ENCODE measurements at places on chromosomes 5 and 9.

DNA sequence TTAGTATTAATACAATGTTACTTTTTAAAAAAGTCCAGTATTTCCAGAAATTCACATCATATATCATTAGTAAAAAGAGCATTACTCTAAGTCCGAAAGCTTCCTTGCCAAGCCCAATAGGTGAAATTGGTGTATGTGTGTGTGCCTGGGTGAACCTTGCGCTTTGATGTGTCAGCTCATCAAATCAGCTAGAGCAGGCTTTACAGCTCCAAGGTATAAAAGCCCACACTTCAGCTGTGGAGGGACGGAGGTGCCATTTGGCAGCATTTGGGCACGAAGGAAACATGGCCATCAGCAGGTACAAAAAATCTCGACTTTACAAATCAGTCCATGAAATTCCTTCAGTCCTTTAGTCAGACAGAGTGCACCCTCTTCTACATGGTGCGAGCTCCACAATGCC, 76.5 kb upstream of the IL7R start:
- no peak for DNase-seq

DNA sequence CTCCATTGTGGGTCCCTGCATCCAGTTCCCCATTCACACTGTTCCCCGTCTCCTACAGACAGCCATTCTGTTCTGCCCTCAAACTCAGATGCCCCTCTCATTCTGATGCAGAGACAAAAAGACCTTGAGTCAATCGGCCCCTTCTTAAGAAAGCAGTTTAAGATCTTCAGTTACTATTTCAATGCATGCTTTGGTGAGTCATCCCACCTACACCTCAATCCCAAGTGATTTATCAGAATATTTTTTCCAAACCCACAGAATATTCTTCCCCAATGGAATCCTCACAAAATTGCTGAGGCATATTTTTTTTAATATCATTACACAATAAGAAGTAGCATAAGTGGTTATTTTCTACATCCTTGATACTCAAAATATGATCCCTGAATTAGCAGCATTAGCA, 92.4 kb upstream of the SLC1A1 start:
- no peak for DNase-seq

DNA sequence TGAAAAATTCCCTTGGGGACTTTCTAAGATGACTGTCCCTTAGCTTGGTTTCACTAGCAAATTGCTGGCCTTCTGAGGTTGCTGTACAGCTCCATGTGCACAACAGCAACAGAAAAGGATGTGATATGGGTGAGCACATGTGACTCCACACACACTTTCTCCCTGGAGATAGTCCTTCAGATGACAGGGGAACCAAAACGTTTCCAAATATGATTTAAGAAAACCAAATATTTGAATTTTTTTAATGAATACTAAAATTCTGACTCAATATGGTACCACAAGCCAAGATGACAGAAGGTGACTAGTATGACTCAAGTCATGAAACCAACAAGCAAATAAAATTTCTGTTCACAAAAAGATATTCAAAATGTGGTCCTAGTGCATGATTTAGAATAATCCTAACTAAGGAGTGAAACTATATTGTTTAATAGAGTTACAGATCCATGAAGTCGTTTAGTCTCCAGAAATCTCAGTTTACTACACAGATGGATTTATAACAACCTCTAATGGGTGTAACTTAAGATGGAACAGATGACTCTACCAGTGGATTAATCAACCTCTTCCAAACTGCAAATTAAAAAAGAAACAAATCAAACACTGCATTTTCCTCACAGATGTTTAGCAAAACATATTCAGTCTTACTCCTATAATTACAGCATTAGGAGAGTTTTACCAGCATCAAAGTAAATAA, 144.8 kb upstream of the PIK3R1 start:
- no peak for DNase-seq

DNA sequence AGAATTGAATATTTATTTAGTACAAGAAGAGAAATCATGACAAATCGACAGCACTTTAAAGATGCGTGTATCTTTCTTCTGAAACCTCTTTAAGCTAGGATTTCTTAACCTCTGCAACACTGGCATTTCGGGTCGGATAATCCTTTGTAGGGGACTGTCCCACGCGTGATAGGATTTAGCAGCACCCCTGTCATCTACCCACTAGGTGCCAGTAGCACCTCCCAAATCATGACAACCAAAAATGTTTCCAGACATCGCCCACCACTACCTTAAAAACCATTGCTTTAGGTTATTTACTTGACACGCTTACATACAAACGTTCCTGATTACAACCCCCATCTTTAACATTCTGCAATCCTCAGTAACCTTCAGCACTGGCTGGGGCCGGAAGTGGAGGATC, 223.1 kb downstream of the TRIM32 start:
- no peak for DNase-seq

DNA sequence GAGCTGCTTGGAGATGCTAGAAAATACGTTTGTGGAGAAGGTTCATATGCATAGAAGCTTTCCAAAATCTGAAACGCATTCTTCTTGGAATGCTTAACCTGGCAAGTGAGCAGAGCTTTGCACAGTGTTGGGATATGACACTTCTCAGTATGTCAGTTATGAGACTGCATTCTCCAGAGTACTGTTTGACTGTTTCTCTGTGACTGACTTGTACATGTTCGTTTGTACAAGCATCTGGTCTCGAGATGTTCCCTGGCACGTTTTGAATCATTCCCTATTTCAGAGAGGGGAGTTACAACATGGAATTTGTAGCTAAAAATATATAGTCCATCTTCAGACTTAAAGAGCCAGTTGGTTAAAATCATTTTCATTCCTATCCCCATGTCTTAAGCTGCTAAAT, 272.4 kb downstream of the ARRDC3 start:
- no peak for DNase-seq

- no peak for DNase-seq
Measured at GRCh38 chr9:35691757-35692301, 2.1 kb upstream of the TPM2 start.

DNA sequence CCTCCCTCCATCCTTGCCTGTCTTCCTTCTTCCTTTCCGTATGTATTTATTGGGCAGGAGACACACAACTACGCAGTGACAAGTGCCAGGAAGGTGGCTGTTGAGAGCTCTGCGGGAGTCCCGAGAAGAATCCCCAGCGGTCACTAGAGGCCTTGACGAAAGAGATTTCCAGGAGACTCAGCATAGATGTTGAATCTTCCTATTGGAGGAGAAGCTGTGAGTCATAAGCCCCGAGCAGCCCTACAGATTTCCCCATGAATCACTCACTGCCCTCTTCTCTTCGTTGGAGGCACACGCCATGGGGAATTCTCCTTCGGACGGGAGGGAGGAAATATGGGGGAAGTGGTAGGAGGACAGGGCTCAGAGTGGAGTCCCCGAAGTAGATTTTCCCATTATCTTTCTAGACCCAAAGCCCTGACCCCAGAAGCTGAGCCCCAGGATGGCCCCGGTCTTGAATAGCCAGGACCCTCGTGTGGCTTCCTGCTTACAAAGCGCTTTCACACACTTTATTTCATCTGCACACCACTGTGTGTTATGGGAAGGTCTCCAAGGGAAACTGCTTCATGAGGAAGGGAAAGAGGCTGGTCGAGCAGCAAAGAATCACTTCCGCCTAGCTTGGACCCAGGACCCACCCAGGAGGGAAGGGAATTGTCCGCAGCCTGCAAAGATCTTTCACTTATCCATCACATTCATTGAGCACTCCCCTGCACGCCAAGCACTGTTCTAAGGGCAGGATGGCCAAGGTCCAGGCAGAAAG, 12.7 kb downstream of the DUSP1 start:
- DNase-seq: no peak

GRCh38 chr9:129306318-129306973, 128.4 kb upstream of the IER5L start:
- DNase-seq: no peak

DNA sequence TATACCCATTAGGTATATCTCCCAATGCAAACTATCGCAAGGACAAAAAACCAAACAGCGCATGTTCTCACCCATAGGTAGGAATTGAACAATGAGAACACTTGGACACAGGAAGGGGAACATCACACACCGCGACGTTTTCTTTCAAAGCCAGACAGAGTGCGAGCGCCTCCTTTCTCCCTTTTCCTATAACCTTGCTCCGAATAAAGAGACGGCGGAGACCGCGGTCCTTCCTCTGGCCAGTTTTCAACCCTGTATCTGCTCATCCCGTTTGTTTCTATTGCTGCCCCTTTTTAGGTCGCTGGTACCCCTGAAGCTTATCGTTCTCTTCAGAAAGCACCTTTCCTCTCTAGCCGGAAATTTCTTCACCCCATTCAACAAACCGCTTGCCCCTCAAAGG, 1.3 kb downstream of the LVRN start:
- DNase-seq: no peak

GRCh38 chr9:89690334-89690912, 85.6 kb downstream of the GADD45G start:
- DNase-seq: no peak

DNA sequence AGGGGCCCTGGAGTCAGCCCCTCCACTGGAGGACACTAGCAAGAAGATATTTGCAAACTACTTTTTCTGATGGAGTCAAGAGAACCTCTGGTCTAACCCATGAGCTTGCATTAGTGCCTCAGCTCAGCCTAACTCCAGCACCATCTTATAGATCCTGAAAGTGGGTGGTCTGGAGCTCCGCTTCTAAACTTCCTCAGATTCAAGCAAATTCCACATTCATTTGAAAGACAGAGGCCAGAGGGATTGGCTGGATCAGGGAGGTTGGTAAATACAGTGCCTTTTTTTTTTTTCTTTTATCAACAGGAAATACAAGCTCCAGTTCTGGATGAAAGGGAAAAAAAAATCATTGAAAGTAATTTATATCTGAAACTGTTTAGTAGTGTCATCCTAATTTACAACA, 99.9 kb downstream of the ENC1 start:
- DNase-seq: no peak

Data from NCI-H187 treated with DMSO at 0.1 percent for 48 hours (cell line).